NCI-H748 treated with DMSO at 0.1 percent for 48 hours (cell line): ENCODE measurements at places on chromosomes 7 and 10.

GRCh38 chr7:25615593-25615992 lies 387.3 kb upstream of the NPVF start:
- DNase-seq = no peak

GRCh38 chr10:1289591-1289990 lies 233.4 kb downstream of the WDR37 start:
- no peak for DNase-seq

GRCh38 chr10:69479240-69480067 lies 28.2 kb downstream of the TSPAN15 start:
- no peak for DNase-seq

DNA sequence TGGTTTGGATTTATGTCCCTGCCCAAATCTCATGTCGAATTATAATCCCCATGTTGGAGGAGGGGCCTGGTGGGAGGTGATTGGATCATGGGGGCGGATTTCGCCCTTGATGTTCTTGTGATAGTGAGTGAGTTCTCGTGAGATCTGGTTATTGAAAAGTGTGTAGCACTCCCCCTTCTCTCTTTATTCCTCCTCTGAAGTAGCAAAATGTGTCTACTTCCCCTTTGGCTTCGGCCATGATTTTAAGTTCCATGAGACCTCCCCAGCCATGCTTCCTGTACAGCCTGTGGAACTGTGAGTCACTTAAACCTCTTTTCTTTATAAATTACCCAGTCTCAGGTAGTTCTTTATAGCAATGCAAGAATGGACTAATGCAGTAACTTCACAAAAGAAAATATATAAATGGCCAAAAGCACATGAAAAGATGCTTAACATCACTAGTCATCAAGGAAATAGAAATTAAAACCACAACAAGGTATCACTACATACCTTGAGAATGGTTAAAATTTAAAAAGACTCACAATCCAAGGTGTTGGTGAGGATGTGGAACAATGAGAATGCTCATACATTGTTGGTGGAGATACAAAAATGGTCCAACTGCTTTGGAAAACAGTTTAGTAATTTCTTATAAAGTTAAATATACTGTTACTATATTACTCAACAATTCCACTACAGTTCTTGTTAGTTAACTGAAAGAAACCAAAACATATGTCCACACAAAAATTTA lies 218.7 kb downstream of the SNX10 start:
- no peak for DNase-seq

GRCh38 chr7:107560898-107561516 lies 2.7 kb downstream of the COG5 start:
- no peak for DNase-seq

- no peak for DNase-seq
Measured at GRCh38 chr7:46764100-46764936, 817.6 kb downstream of the TNS3 start.

DNA sequence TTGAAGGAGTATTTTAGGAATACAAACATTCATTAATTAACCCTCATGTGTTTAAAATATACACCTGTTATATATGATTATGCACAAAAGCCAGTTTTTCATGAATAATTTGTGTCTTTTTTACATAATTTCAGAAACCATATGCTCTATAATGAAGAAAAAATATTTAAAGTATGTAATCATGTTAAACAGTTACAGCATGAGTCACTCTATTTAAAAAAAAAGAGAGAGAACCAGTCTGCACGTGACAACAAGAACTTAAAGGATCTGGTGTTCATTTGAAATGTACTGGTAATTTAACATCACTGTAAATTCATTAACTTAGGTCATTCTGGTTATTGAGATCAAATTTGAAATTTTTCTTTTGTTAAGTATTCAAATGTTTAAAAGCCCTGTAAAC lies 228.5 kb downstream of the CACNB2 start:
- no peak for DNase-seq

GRCh38 chr10:680146-680545 lies 9.3 kb downstream of the DIP2C start:
- DNase-seq = peak; percentile 3

- no peak for DNase-seq
Measured at GRCh38 chr10:48938281-48938680, 1.4 kb downstream of the LRRC18 start.

DNA sequence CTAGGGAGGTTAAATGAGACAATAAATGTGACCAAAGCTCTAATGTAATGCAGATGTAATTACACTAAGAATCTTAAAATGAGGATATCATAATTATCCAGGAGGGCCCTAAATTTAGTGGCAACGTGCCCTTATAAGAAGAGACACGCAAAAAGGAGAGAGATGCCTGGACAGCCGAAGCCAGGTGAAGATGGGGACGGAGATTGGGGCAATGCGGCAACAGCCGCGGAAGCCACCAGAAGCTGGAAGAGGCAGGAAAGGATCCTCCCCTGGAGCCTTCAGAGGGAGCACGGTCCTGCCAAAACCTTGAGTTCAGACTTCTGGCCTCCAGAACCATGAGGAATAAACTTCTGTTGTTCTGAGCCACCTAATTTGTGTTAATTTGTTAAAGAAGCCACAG lies 25.3 kb upstream of the C10orf71 start:
- no peak for DNase-seq

DNA sequence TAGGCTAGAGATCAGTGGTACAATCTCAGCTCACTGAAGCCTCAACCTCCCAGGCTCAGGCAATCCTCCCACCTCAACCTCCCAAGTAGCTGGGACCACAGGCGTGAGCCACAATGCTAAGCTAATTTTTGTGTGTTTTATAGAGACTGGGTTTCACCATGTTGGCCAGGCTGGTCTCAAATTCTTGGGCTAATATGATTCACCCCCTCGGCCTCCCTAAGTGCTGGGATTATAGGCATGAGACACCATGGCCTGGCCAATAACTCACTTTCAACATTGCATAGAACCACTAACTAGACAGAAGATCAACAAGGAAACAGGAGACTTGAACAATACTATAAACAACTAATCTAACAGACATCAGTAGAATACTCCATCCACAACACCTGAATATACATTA lies 191.7 kb downstream of the LRRN3 start:
- no peak for DNase-seq

- no peak for DNase-seq
Measured at GRCh38 chr10:17649836-17650235, 5.9 kb downstream of the STAM start.

DNA sequence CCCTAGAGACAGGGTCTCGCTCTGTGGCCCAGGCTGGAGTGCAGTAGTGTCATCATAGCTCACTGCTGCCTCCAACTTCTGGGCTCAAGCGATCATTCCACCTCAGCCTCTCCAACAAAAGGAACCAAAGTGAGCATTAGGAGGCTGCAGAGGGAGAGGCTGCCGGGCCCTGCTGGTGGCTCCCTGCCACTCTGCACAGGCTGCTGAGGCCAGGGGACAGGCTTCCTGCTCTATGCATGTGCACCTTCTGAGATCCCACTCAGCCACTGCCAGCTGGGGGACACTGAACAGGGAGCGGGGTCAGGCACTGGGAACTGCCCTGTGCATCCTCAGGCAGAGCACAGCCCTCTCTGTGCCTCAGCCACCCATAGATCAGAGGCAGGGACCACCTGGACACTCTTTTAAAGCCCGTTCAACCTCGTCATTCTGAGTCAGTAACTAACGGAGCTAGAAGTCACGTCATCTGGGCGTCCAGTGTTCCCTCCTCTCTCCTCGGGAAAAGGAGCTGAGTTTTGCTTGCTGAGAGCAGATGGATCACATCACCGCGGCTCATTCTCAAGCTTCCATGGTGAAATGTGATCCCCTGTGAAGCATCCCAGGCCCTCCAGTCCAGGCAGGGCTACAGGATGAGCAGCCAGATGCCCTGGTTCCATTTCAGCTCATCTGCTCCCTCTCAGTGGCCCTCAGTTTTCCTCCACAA lies 109.6 kb downstream of the MYL10 start:
- DNase-seq = no peak

DNA sequence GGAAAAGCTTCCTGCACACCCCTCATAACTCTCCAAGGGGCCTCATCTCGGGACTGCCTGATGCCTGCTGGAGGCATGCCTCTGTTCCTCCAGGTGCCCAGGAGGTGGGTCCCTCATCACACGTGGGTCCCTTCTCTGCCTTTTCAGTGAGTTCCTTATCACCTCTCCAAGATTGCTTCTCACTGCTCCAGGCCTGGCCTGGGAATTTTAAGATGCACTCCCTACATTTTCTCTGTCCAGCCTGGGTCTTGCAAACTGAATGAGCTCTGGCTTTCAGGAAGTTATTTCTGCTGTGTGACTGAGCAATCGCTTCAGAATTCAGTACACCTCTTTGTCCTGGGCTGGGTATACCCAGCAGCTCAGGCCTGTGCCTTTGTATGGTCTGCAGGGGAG lies 43.8 kb downstream of the LRRC18 start:
- no peak for DNase-seq

DNA sequence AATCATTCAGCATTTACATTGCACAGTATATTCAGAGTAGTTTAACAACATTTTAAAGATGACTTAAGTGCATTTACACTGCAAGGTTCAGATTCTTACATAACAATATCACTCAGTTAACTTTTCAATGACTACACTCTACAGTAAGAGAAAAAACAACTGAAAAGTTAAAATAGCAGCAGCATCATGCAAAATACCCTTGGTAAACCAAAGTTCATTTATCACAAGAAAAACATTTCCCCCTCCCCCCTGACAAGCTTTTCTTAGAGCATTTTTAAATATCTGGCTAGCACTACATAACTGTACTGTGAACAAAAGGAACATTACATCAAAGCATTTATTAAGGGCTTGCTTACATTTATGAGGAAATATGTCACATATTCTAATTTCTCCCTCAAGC lies 179.5 kb upstream of the HGF start:
- DNase-seq = no peak

DNA sequence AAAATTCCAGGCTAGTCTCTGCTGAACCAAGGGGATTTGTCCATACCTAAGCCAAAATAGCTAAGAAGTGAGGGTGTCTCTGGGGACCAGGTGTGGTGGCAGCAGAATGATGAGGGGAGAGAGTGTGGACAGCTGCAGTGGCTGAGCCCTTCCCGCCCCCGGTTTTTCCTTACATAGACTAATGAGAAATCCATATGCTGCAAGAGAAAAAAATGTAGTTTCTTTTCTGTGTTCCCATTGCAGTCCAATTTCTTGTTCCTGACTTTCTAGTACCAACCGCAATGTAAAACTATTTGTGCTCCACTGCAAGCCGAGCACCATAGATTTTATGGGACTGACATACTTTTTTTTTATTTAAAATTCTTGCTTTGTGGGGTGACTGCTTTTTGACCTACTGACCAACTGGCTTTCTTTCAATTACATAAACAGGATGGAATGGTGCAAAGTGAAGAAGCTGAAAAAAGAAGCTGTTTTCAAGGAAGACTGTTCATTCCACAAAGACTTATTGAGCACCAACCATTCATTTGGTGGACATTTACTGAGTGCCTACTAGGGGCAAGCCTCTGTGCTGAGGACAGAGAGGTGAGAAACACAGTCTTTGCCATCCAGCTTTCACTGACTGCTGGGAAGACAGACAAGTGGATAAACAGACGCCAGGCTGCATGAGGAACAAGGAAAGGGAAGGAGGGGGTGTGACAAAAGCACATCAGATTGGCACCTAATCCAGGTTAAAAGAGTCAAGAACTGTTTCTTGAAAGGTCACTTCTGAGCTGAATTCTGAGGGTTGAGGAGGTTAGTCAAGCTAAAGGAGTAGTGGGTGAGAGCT lies 9.8 kb downstream of the CEP41 start:
- peak; percentile 55 for DNase-seq

DNA sequence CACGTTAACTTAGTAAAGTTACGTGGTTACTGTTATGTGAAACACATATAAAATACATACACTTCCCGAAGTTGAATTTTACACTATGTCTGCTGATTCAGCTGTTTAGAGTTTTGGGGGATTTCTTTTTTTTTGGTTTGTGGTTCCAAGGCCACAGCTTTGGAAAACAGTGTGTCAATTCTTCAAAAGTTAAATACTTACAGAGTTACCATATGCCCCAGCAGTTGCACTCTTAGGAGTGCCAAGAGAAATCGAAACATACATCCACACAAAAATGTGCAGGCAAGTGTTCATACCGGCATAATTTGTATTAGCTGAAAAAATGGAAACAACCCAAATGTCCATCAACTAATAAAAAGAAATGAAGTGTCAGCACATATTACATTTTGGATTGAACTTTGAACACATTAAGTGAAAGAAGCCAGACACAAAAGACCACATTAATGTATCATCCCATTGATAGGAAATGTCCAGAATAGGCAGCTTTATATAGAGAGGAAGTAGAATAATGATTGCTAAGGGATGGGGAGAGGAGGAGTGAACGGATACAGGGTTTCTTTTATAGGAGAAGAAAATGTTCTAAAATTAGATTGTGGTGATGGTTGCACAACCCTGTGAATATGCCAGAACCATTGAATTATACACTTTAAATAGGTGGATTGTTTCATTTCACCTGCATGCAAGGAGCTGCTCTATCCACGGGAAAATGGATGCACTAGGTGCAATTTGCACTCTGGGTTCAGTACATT lies 17.6 kb downstream of the APBB1IP start:
- no peak for DNase-seq

DNA sequence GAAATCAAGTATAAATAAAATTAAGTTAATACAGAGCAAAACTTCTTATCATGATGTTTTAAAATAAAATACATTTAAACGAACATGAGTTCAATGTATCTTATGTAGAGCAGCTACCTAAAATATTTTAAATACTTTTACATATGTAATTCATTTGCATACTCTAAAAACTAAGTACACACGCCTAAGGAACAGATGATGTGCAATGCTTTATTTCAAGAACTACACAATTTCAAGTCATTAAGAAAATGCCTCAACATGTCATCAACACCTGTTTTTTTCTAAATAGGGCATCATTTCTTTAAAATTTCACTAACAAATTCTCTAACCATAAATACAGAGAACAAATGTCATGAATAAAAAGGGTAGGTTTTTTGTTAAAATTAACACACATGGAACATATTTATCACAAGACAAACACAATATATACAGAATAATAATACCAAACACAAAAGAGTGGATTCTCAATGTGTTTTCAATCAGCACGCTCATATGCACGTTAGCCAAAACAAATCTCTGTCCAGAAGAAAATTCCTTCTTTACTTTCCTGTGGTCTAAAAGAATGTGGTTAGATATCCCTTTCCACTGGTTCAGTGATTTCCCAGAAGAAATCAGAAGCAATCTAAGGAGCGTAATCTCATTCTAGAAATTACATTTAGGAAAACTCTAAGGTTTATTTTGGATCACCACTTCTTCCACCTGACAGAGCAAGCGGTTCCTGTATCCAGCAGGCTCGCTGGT lies 73.0 kb upstream of the PFKP start:
- no peak for DNase-seq

DNA sequence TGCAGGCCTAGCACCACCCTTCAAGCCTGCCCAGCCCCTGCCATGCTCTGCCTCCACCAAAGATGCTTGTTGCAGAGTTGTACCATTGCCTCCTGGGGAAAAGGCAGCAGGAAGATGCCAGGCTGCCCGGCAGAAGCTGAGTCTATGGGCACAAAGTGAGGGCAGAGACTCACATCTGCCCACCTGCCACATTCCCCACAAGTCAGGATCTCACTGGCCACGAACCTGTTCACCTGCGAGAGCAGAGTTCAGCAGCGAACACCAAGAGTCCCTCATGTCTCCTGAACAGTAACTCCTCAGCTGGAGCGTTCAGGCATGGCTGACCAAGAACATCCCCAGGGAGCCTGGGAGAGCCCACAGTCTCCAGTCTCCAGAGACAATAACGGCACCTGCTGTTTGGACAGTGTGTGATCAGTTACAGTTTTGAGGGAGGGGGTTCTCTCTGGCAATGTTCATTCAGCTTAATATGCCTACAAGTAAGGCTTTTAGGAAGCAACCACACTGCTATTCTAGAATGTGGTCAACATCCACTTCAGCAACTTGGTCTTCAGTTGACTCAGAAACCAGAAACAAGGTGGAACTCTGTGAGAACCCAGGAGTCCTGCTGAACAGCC lies 78.5 kb downstream of the GRID1 start:
- DNase-seq = no peak
